ENCODE measurements at places on chromosomes 5 and 9.
A peak's percentile ranks its signal among the peaks of the same experiment; 100 is the strongest.

DNA sequence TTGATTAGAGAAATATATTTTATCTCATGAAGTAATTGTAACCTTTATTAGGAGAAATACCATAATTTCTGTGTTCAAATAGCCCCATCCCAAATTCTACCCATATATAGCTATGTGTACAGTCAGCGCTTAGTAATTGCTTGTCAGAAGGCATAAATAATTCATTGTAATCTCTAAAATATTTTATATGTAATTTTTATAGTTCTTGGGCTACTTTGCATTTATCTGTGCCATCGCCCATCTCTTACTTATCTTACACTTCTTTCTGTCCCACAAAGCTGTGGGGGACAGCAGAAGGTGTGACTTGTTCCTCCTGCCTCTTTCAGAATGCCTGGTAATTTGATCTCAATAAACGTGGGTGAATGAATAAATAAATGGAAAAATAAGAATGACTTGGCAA, 5.5 kb downstream of the ADAMTSL1 start:
- no peak for DNase-seq

DNA sequence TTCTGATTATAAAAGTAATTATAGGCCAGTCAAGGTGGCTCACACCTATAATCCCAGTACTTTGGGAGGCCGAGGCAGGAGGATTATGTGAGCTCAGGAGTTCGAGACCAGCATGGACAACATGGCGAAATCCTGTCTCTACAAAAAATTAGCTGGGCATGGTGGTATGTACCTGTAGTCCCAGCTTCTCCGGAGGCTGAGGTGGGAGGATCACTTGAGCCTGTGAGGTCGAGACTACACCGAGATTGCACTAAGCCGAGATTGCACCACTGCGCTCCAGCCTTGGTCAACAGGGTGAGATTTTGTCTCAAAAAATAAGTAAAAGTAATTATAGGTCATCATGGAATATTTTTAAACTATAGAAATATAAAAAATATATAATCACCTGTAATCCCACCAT, 18.1 kb downstream of the IRF1 start:
- no peak for DNase-seq

DNA sequence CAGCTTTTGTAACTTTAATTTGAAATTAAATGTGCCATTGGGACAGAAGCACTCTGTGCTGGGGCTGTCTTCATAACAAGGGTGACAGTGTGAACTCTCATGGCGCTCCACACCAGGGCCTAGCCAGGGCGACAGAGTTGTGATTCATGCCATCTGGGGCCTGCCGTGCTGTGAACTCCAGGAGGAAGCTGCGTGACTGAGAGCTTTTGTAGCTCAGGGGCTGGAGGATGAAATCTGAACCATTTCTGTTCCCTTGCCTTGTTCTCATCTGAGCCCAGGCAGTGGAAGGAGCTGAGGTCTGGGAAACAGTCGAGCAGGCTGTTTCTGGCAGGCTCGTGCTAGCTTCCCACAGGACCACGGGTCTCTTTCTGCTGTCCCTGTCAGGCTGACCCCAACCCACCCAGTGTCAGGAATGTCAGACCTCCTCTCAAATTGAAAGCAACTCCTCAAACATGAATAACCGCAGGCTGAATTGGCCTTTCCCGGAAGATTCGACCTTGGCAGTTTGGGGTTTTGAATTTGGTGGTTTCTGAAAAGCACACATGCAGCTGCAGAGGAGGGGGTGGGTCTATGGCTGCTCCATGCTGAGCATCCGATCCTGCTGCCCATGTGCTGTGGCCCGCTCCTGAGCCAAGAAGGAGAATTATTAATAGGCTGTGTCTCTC, 69.2 kb upstream of the RPS23 start:
- DNase-seq = peak; percentile 70

DNA sequence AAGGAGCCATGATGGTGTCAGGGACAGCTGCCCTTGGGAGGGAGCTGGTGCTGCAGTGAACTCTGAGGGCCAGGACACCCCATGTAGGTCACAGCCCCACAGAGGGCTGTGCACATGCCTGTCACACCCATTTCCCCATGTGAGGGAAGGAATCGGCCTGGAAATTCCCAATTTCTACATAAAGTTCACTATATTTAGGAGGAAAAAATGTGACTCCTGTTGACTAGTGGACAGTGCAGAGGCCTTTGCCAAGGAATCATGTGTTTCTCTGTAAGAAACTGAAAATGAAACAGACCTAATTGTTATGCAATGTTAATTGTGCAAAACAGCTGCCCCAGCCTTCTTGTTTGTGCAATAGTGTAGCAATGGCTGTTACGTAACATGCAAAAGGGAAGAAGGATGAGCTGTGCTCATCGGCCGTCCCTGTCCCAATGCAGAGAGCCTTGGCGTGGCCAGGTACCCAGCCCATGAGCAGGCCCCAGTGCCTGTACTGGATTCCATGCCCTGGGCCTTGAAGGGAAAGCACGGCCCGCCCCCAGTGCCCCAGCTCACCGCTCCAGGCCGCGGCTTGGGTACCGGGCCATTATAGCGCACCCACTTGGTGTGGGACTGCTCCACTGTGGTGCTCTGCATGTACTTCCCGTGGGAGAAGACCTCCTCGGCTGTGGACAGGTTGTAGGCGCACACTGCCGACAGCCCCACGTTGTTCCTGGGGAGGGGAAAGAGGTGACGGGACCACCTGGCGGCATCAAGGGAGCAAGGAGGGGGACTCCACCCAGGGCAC, 70.0 kb downstream of the SECISBP2 start:
- DNase-seq = peak; percentile 91

- DNase-seq = peak; percentile 57
Measured at GRCh38 chr9:94782355-94783101, 56.0 kb downstream of the AOPEP start.

- DNase-seq = no peak
Measured at GRCh38 chr5:170532935-170533334, 29.1 kb downstream of the KCNIP1 start.

GRCh38 chr5:61346511-61346910, 14.5 kb downstream of the ZSWIM6 start:
- no peak for DNase-seq

- no peak for DNase-seq
Measured at GRCh38 chr9:119177196-119177595, 192.0 kb downstream of the BRINP1 start.

DNA sequence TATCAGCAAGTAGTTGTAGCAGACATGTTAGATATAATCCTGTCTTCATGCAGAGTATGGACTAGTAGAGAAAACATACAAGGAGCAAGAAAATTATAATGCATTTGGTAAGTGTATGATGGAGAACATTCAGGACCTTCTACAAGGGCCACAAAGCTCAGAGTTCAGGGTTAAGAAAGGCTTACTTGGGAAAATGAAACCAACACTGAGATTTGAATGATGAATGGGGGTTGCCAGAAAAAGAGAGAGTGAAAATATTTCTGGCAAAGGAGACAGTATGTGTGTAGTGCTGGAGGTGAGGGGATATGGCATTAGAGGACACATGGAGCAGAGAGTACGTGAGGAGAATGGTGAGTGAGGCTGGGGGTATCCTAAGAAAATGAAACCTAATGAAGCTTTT, 169.8 kb upstream of the STK32A start:
- DNase-seq = no peak

GRCh38 chr9:8012986-8013385, 213.4 kb upstream of the DMAC1 start:
- no peak for DNase-seq

GRCh38 chr5:53411388-53411787, 69.0 kb upstream of the FST start:
- no peak for DNase-seq

DNA sequence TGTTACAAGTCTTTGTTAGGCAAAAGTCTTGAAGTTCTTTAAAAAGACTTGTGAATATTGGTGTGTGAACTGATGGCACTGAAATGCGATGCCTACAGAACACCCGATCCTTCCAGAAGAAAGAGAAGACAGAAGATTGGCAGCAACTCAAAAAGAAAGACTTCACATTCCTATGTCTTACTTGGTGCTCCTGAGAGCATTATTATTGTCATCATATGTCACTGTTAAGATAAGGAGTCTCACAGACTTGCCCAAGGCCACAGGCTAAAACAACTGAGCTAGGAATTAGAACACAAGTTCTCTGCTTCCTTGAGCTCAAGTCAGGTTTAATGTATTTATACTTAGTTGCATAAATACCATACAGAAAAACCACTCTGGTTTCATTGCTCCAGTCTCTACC, 198.0 kb downstream of the PARP8 start:
- DNase-seq = no peak

- no peak for DNase-seq
Measured at GRCh38 chr9:27791311-27791710, 218.0 kb upstream of the C9orf72 start.

DNA sequence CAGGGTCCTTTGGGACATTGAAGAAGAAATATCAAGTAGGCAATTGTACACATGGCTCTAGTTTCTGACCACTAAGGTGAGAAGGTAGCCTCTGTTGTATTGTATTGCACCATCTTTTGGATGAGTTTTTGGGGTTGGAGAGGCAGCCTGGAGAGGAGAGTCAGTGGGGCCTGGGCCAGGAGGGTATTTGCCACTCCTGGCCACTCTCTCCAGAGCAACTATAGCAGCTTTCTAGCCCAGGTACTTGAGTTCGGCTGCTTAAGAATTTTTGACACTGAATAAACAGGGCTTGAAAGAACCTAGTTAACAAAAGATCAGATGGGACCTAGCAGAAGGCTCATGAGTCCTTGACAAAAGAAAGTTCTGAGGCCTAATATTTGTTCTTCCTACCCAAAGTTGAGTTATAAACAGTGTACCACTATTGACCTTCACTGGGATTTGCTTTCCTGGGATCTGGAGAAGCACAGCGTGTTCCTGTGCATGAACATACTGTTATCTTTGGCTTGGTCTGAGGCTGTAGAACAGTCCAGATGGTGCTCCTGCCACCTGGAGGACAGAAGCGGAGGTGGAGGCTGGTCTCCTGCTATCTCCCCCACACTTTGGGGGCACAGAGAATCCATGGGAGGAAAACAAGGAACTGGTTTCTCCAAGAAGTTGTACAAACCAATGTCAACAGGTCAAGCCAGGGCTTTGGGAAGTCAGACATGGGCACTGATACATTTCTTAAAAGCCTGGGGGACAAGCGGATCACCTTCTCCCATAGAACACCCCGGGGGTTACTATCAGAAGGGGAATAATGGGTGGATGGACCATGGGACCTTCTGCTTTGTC, 110.4 kb upstream of the LIFR start:
- DNase-seq = peak; percentile 46

DNA sequence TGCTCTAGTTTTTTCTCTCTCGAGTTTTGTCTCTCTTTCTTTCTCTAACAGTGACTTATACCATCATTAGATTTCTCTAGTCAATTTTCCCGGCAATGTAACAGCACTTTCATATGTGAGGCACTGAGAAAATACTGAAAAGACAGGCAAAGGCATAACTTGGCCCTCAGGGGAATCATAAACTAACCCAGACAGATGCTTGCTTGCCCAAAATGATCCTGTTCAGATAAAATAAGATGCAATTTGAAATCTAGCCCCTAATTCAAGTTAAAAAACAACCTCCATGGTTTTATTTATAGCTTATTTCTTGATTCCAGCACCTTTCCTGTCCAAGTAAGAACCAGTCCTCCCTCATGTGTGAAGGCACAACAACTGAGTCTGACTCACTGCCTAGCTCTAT, 294.6 kb downstream of the GAS1 start:
- DNase-seq = peak; percentile 28

GRCh38 chr9:20988671-20989315, 42.6 kb downstream of the HACD4 start:
- DNase-seq = no peak

GRCh38 chr9:125549465-125549871, 157.5 kb downstream of the MAPKAP1 start:
- peak; percentile 65 for DNase-seq

GRCh38 chr9:112174965-112175795, at the start of gene SUSD1:
Gene SUSD1, minus strand, starts transcription at chr9:112175297. Its CDS starts 62 bp downstream, at chr9:112175235.
- DNase-seq = peak; percentile 69

DNA sequence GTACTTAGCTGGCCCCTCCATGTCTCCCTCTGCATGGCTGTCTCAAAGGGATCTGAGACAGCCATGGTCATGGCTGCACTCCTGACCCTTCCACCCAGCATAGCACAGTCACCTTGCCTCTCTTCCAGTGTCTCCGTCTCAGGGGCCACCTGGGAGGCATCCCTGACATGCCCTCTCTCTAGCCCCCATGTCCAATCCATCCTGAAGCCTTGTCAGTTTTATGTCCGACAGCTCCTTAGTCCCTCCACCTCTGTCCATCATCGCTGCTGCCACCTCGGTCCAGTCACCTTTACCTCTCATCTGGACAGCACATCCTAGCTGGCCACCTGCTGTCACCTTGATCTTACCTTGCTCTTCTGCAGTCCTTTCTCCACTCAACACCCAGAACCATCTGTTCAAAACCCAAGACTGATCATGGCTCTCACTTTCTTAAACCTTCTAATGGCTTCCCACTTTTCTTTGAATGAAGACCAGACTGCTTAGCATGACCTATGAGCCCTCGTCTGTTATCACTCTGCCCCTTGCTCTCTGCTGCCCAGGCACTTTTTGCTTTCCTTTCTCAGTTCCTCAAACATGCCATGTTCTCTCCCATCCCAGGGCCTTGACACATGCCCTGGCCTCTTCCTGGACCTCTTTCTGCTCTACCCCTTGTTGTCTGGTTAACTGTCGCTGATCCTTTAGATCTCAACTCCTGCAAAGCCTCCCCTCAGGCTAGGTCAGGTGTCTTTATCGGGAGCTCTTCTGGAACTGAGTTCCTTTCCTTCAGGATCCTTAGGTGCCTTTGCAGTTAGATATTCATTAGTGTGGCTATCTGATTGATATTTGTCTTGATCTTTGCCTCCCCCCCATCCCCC, 181.8 kb upstream of the PITX1 start:
- no peak for DNase-seq

DNA sequence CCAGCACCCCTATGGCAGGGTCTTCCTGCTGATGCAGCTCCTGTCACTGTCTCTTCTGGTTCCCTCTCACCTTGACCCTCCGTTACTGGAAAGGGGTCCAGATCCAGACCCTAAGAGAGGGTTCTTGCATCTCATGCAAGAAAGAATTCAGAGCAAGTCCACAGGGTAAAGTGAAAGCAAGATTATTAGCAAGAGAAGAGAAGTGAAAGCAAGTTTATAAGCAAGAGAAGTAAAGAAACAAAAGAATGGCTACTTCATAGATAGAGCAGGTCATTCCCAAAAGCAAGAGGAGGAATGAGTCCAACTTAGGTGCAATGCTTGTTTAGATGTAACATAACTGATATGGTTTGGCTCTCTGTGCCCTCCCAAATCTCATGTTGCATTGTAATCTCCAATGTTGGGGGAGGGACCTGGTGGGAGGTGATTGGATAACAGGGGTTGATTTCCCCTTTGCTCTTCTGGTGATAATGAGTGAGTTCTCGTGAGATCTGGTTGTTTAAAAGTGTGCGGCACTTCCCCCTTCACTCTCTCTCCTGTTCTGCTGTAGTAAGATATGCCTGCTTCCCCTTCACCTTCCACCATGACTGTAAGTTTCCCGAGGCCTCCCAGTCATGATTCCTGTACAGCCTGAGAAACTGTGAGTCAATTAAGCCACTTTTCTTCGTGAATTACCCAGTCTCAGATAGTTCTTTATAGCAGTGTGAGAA, 183.3 kb downstream of the MED10 start:
- DNase-seq = no peak

- DNase-seq = no peak
Measured at GRCh38 chr5:135128361-135128760, 94.3 kb upstream of the PITX1 start.
